Activated T-helper 1 cell treated with anti-CD3 and anti-CD28 coated beads, Interleukin-12 subunit alpha, Interleukin-12 subunit beta, Interleukin-2, Interleukin-4 antibody, amounts not matched to agents 30 ng/mL and 10 ng/mL and 1 ng/mL, durations not matched to agents 14 hours and 24 hours and 36 hours (primary cell): ENCODE measurements at places on chromosomes 13 and 19.

DNA sequence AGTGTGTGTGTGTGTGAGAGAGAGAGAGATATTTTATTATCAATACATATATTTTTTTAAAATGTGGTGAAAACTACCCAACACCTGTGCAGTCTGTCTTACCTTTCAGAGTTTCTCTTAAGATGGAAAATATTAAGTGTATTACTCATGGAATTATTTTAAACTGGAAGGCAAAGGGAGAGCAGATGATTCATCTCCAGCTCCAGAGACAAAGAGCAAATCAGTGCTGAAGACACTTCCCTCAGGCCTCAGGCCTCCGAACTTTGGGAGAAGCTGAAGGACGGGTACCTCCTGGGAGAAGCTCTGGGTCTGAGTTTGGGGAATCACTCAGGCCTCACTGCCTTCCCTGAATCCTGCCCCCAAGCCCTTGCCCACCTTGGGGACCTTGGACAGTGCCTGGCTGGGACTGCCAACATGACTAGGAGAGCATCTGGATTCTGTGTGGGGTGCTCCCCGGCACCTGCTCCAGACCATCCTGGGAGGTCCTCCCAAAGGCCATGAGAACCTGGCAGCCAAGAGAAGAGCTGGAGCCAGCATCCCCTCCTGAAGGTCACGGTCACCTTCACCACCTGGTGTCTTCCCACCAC lies 170.4 kb upstream of the UBL3 start:
- DNase-seq, result no peak
- no peaks in the 10 kb centered on the region for H3K36me3 ChIP-seq
- no peak overlapping the region for H3K4me3 ChIP-seq
- H3K27ac ChIP-seq, result no peak overlapping the region
- no peaks in the 10 kb centered on the region for H3K4me1 ChIP-seq
- peaks cover 7% of the 10 kb centered on the region for H3K27me3 ChIP-seq

- DNase-seq, result no peak
- H3K4me1 ChIP-seq, result no peaks in the 10 kb centered on the region
- peaks cover 9% of the 10 kb centered on the region for H3K36me3 ChIP-seq
- H3K4me3 ChIP-seq, result no peak overlapping the region
Measured at GRCh38 chr13:41722684-41723535, 238.0 kb downstream of the VWA8 start.

DNA sequence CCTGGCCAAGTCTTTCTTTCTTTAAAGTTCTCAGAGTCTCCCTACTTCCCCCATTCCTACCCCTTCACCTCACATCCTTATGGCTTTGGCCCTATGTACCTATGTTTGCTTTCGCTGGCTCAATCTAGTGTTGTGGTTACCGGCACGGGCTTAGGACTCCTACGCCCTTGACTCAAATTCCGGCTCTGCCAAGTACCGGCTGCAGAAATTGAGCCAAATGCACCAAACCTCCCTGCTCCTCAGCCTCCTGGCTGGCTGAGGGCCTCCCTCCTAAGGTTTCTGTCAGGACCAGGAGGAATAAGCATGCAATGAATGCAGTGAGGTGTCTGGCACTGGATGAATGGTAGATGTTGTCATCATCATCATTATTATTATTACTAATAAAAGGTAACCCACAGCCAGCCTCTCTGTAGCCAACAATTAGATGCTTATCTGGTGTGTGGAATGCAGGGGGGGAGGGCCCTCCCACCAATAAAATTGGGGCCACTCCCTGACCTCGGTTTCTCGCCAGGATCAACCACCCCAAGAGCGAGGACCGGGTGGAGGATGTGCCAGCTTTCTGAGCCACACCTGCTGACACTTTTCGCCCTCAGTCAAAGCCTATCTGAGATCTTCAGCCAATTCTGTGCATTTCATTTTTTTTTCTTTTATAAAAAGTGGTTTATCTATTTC lies 20.7 kb downstream of the KLK5 start:
- no peaks in the 10 kb centered on the region for H3K36me3 ChIP-seq
- H3K27me3 ChIP-seq, result no peaks in the 10 kb centered on the region
- H3K4me3 ChIP-seq, result no peak overlapping the region
- DNase-seq, result no peak
- peaks cover 6% of the 10 kb centered on the region for H3K4me1 ChIP-seq
- H3K27ac ChIP-seq, result no peak overlapping the region

DNA sequence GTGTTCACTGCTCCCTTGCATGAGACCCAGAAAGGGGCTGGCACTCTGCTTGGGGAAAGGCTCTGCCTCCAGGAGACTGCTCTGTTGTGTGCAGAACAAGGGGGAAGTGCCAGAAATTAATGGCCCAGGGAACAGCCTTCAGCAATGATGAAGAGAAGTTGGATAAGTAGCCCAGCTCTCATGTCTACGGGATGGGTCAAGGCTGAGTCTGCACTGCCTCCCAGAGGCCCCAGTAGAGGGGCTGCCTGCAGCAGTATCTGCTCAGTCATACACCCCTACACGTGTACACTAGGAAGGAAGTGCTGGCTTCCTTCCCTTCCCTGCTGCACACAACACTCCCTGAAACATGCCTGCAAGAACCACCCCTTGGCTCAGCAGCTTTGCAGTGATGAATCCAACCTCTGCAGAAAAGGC lies 54.6 kb upstream of the URI1 start:
- H3K36me3 ChIP-seq, result no peaks in the 10 kb centered on the region
- no peak overlapping the region for H3K27ac ChIP-seq
- H3K27me3 ChIP-seq, result no peaks in the 10 kb centered on the region
- no peak for DNase-seq
- no peak overlapping the region for H3K4me3 ChIP-seq

- no peak for DNase-seq
- no peaks in the 10 kb centered on the region for H3K27me3 ChIP-seq
- H3K4me3 ChIP-seq, result peak overlapping the region; percentile 10
- H3K4me1 ChIP-seq, result peaks cover 69% of the 10 kb centered on the region
Measured at GRCh38 chr13:51422484-51422883, 30.4 kb downstream of the INTS6 start.

DNA sequence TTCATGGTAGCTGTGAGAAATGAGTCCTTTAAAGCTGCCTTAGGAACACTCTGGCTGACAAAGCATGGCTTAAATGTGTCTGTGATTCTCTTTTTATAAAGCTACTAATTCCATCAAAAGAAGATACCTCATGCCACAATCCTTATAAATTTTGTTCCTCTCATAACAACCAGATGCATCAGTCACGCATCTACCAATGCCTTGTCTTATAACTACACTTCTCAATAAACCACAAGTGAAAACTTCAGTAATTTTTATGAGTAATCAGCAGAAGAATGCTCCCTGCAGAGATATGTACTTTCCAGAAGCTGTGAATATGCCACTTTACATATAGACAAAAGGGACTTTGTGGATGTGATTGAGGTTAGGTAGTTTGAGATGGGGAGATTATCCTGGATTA lies 147.8 kb downstream of the SUCLA2 start:
- no peaks in the 10 kb centered on the region for H3K36me3 ChIP-seq
- no peak overlapping the region for H3K4me3 ChIP-seq
- no peaks in the 10 kb centered on the region for H3K27me3 ChIP-seq
- H3K4me1 ChIP-seq, result no peaks in the 10 kb centered on the region
- DNase-seq, result no peak

GRCh38 chr13:48653472-48653939 lies at the start of gene CYSLTR2:
CYSLTR2 (plus strand) TSS chr13:48653929; CDS start chr13:48706818, 52,889 bp downstream.
- peak within 1 kb of the TSS; percentile 78 for H3K4me3 ChIP-seq
- H3K27ac ChIP-seq, result peak within 1 kb of the TSS; percentile 83
- H3K36me3 ChIP-seq, result no peaks in the 10 kb centered on the region
- peak; percentile 27 for DNase-seq
- no peaks in the 10 kb centered on the region for H3K27me3 ChIP-seq
- peaks cover 26% of the 10 kb centered on the region for H3K4me1 ChIP-seq
